ENCODE measurements at places on chromosomes 2 and 18.

DNA sequence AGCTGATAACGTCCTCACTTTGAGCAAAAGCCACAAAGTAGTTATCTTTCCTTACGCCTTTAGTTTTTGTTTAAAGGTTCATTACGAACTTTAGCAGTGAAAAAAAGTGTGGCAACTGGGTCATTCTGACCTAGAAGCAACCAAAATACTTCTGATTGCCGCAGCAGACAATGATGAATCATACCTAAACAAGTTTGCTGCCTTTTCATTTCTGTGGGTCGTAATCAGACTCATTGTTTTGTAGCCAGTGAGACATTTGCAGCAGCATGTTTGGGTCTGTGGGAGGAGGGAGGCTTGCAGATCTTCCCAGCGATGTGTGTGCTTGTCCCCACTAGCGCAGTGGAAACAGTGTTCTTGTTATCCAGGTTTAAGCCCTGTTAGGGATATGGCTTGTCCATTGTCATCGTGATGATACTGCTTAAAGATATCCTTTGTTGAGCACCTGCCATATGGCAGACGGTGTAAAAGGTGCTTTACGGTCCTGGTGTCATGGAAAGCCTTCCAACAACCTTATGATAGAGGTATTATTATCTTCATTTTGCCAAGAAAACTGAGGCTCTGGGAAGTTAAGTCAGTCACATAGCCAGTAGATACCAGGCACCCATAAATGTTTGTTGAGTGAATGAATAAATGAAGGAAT, 1.3 kb upstream of the GREB1 start:
- DNase-seq = no peak

GRCh38 chr2:177403838-177404237, 11.3 kb downstream of the AGPS start:
- no peak for DNase-seq

- DNase-seq = no peak
Observed at GRCh38 chr2:30708491-30709290, 98.6 kb downstream of the CAPN13 start.

GRCh38 chr18:5649439-5649838, 105.6 kb upstream of the EPB41L3 start:
- DNase-seq = no peak

- no peak for DNase-seq
Observed at GRCh38 chr2:121028577-121028976, 256.4 kb downstream of the TFCP2L1 start.

DNA sequence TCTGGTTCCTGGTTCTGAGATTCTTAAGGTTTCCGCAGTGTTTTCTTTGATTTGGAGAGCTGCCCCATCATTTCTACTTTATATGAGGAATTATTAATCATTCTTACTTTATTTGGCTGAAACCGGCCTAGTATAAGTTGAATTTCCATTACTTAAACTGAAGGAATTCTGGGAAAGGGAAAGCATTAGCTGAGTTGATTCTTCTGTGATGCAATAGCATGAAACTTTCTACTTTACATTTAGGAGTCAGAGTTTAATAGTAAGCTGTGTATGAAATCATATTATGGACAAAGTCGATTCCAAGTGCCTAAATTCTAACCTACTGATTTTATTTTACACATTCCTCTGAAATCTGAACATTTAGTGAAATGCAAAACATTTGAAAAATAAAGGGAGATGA, 1269.7 kb upstream of the ZEB2 start:
- DNase-seq = no peak

GRCh38 chr2:96638144-96639121, at the start of gene KANSL3:
TSS of gene KANSL3 (minus strand) at chr2:96638312. CDS start at chr2:96637135, 1,177 bp downstream.
- DNase-seq = peak; percentile 82

DNA sequence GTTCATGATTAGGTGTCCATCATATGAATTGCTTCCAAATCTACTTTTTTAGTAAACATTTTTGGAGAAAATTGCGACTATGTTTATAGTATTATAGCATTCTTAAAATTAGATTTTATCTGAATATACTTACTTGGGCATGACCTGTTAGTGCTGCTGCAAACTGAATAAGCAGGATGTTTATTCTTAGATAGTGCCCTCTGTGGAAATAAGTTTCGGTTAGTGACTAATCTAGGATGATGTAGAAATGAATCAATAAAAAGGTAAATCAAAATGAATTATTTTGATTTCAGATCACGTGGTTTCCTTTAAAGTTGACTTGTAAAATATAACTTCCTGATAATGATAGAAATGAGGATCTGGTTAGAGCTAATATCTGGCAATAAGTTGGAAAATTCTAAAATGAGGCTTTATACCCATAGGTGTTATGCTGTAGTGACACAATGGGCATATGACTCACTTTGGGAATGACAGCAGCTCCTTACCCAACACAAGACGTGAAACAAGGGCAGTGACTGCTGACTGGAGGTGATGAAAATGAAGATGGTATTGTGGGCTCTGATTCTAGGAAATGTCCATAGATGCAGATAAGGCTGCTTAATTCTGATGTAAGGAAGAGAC, 165.8 kb upstream of the TCF4 start:
- DNase-seq = no peak

- no peak for DNase-seq
Observed at GRCh38 chr2:219252570-219252899, 508 bp upstream of the TUBA4B start.

- no peak for DNase-seq
Observed at GRCh38 chr2:36097022-36097421, 258.6 kb upstream of the CRIM1 start.

DNA sequence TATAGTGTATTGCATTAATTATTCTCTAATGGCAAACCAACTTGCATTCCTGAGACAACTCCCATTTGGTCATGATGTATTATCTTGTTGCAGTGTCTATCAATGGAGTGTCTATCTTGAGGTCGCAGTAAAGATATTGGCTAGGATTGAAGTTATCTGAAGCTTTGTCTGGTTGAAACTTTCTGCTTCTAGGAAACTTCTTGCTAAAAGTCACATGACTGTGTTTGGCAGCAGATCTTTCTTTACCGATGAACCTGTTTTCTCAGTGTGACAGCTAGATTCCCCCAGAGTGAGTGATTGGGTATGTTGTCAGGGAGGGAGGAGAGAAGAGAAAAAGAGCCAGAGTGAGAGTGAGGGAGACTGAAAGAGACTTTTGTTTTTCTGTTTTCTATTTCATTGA, 119.6 kb downstream of the QPCT start:
- no peak for DNase-seq

- no peak for DNase-seq
Observed at GRCh38 chr2:224523626-224524577, 61.3 kb downstream of the CUL3 start.

DNA sequence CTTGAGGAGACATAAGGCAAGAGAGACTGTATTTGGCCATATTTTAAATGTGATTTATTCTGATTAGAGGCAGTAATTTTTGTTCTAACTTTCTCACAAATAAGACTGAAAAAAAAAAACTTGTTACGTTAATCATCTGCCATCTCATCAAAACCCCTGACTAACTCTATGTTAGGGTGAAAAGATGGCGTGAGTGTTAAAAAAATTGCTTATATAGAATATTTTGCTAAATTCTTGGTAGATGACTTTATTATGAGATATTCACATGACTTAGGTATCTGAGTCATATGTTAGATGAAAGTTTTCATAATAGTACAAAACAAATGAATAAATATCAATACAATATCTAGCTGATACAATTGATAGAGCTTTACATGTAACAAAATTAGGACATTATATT, 1508.7 kb upstream of the TMEFF2 start:
- DNase-seq = no peak

GRCh38 chr18:59300676-59301285, 17.7 kb downstream of the CPLX4 start:
- no peak for DNase-seq

GRCh38 chr2:217418090-217418489, 558.2 kb upstream of the TNP1 start:
- no peak for DNase-seq

- DNase-seq = no peak
Observed at GRCh38 chr2:26067980-26068507, 34.2 kb downstream of the RAB10 start.
